Fibroblast of upper back skin (primary cell): ENCODE measurements at places on chromosomes 3 and 15.

GRCh38 chr3:157107644-157108133, 52.3 kb downstream of the CCNL1 start:
- peak; percentile 48 for DNase-seq

- DNase-seq, result no peak
These were observed 92.1 kb downstream of the XRN1 start for GRCh38 chr3:142355692-142356091.

DNA sequence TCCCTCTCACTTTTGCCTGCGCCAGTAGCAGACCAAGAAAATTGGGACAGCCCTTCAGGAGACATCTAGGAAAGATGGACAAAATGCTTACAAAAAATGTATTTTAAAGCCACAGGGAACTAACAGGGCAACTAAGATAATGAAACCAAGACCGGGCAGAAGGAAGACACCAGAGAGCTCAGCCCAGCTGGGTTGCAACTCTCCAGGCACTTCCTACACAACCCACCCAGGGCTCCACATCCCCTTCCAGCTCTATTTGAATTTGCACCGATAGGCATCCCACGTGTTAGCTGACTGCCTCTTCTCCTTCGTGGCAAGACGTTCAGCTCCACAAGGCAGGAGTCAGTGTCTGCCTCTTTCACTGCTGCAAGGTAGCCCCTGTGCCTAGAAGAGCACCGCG, 6.6 kb upstream of the ATP10A start:
- DNase-seq, result no peak

DNA sequence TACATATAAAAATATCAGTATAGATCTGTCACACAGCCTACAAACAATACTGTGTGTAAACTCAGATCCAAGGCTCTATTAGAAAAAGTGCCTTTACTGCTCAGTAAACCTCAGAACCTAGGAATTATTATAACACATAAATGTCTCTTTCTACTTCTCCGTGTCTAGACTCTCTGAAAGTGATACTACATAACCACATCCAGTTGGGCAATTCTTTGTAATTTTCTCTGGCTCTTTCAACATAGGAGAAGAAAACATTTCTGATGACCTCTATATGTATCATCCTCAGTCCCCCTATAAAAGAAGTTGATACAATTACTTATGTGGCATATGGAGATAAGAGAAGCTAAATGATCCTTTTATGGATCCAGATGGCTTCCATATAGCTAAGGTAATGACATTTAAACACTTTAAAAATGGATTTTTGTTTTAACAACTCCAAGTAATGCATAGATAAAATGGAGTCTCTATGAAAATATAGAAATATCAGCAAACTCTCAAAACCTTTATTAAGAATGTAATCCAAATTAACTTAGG, 104.5 kb downstream of the LSAMP start:
- DNase-seq, result peak; percentile 75

DNA sequence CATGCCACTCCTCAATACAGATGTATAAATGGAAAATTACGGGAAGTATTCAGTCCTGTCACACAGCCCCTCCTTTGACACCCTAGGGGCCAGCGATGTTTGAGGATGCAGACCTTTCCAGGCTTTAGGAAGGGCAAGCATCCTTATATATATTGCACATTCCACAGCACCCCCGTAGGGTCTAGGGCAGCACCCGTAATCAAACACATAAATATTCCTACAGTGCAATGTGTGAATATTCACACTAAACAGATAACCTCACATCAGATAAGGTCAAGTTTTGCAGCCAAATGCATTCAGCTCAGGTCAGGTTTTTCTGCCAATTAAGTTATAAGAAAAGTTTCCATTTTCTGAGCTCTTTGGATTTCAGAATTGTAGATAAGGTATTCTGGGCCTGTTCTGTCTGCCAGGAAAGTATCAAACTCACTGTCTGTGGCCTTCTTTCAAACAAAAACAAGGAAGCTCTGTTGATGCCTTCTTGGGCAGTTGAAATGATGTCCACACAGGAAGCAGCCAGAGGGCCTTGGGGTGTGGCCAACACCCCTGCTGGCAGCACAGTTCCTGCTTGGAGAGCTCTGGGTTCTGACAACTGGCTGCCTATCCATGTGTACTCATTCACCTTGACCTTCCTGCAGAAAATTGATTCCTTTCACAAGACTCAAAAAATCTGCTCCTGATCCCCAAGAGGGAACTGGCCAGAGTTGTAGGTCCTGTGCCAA, 427.0 kb downstream of the NTRK3 start:
- DNase-seq, result no peak

DNA sequence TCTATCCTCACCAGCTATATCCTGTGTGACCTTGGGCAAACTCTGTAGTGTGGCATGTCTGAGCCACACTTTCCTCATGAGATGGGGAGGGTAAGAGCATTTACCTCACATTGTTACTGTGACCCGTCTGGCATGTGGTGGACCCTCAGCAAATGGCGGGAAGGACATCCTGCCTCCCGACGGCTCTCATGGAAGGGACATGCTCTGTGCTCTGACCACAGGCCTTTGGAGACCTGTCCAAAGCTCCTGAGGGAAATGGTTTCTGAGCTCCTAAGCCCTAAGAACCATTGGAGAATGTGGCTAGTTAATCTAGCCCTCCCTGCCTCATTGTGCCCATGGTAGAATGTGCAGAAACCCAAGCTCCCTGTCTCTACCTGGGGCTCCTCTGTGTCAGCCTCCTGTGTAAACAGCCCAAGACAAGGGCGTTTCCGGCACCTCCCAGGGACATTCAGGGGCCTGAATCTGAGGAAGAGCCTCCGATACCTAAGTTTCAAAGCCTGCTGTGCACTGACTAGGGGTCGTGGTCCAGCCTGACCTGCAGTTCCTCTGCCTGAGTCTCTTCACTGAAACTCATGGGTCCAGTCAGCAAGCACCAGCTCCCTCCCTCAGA, 29.0 kb downstream of the XYLB start:
- no peak for DNase-seq

DNA sequence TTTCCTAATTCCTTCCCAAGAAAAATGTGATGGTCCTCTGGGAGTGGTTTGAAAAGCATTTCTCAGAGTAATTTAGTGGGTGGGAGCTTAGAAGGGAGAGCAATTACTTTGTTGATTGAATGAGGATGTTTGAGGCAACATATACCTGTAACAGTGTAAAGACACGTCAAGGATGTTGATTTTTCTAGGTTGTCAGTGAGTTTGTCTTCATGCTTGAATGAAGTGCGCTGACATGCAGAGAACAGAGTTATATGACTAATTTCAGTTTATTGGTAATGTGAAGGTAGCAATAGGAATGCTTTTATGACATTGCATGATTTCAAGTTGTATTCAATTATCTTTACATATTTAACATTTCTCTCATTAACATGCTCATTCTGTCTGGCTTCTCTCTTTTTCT, 286.9 kb downstream of the NFKBIZ start:
- DNase-seq, result no peak

DNA sequence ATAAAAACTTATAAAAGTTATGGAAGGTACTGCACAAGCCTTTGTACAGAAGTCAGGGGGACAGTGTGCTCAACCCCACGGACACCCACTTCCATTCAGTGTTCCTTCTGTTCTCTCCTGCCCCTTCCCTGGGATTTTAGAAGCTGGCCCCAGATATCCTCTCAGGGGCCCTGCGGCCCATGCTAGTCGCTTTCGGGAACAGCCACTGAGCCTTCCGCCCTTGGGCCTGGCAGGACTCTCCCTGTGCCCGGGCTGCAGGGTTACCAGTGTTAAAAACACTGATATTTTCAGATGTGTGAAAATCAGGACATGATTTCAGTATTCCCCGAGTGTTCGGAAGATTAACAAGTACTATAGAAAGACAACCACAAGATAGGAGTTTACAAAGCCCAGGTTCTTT, 22.4 kb downstream of the FAN1 start:
- DNase-seq, result no peak

GRCh38 chr3:96700322-96701315, 113.8 kb upstream of the EPHA6 start:
- DNase-seq, result peak; percentile 1

DNA sequence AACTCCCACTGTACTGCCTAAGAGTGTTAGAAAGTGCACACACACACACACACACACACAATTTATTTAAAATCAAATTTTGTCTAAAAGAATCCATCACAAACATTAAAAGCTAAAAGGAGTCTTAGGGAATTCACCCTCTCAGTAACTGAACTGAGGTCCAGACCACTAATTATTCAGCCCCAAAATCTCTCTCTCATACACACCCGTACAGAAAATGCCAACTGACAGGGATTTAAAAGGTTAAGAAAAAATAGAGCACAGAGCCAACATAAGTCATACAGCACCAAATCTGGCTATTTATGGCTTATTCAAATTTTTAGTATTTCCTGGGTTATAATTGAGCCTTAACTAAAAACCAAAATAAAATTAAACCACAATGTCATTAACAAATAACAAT, 20.7 kb downstream of the GBE1 start:
- DNase-seq, result no peak

DNA sequence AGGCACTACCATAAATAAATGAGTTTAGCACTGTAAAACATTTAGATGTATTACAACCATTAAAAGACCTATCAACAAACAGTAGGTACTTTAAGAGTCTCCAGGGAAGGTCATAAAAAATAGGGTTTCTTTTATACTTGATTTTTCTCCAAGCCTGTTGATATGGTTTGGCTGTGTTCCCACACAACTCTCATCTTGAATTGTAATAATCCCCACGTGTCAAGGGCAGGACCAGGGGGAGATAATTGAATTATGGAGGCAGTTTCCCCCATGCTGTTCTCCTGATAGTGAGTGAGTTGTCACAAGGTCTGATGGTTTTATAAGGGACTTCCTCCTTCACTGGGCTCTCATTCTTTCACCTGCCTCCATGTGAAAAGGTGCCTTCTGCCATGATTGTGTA, 468.9 kb upstream of the UBE2E2 start:
- no peak for DNase-seq

DNA sequence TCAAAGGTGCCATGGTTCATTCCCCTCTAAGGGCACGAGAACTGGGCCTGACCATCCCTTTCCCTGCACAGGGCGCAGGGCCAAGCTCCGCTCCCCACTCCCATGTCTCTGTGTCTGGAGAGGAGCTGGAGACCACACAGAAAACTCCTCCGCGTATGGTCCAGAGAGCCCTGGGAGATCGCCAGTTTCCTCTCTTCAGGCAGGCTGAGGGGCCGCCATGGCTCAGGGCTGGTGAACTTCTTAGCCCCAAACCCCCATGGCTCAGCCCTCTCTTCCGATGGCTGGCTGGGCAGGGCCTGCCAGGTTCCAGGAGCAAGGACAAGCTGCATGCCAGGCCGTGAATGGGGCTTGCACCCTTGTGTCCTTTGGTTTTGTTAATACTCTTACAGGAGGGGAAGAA, 52.9 kb downstream of the EXOG start:
- DNase-seq, result no peak

GRCh38 chr3:127792541-127793292, 29.6 kb downstream of the MGLL start:
- DNase-seq, result peak; percentile 99

DNA sequence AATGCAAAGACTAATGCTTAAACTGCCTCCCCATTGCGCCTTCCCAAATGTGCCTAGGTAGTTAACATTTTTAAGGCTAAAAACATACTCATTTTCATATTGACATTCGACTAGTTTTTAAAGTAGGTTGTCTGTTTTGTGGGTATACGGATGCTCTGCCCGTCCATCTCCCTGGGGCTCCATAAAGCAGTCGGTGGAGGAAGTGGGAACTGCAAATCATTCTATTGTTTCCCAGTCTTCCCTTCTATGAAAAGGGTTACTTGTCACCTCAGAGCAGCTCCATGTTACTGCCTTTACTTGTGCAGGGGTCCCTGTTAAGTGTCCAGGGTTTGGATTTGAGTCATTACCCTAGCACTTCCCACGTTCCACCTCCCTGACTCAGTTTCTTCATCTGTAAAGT, 10.9 kb downstream of the CHCHD6 start:
- no peak for DNase-seq

- DNase-seq, result peak; percentile 49
These were observed 28.8 kb downstream of the TMED3 start for GRCh38 chr15:79339588-79340314.

GRCh38 chr3:107514453-107514852, 8.3 kb upstream of the BBX start:
- DNase-seq, result no peak

DNA sequence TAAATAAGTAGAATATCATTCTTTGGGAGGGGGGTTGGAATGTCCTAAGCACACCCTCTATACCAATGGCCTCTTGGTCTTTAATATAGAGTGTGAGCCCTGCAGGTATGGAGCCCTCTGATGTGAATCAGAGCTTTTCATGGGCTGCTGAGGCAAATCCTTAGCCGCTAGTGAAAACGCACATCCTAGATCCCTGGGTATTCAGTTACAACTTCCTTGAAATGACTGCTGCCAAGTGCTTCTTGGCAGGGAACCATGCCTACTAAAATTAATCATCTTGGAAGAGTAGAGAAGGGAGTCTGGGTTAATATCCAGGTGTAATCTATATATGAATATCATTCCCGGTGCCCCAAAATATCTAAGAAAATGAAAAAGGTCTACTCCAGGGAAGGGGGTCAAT, 109.1 kb downstream of the POLQ start:
- DNase-seq, result no peak

GRCh38 chr15:94621736-94622135, 390.4 kb downstream of the MCTP2 start:
- DNase-seq, result no peak

DNA sequence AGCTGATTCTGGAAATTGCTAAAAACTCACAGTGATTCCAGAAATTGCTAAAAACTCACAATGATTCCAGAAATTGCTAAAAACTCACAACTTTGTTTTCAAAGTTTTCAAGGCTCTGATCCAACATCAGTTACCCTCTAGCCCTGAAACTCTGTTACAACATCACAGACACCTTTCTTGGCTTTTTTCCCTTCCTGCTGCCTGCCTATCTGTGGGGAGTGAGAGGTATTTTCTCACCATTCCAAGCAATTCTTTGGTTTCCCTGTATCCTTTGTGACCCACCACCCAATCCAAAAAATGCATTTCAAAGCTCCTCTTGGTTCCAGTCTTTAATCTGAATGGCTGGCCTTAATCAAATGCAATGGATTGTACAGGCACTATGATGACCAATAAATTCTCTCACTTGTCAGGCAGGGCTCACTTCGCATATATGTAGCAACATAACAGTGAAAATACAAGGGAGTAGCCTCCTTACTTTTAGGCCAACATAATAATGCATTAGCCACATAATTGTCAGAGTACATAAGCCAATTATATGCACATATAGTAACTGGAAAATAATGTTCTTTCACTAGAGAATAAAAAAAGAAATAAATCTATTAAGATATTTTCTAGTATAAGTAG, 1139.0 kb downstream of the ROBO2 start:
- DNase-seq, result peak; percentile 41

DNA sequence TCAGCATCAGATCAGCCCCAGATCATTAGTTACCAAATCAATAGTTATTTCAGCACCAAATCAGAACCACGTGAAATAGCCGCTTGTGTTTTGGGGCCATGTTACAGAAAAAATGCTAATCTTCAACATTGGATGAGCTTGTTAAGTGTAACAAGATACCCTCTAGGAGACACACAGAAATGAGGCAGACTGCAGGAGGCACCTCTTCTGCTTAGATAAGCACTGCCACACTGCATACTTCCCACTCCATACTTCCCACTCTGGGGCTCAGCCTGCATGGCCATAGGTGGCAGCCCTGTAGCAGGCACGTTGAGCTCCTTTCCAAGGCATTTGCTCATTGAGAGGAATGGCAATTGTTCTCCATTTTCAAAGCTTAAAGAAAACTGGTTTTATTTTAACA, 73.3 kb downstream of the CHCHD6 start:
- DNase-seq, result no peak

GRCh38 chr3:185280572-185281365, 26.9 kb upstream of the EHHADH start:
- peak; percentile 62 for DNase-seq
